ENCODE measurements at places on chromosomes 7 and 10.

GRCh38 chr10:125085258-125086054 lies 74.9 kb downstream of the CTBP2 start:
- peak; percentile 43 for DNase-seq

GRCh38 chr10:72030762-72031543 lies 57.4 kb downstream of the SPOCK2 start:
- no peak for DNase-seq

- DNase-seq: no peak
These were observed 170.2 kb upstream of the ZMIZ1 start for GRCh38 chr10:78898341-78899097.

DNA sequence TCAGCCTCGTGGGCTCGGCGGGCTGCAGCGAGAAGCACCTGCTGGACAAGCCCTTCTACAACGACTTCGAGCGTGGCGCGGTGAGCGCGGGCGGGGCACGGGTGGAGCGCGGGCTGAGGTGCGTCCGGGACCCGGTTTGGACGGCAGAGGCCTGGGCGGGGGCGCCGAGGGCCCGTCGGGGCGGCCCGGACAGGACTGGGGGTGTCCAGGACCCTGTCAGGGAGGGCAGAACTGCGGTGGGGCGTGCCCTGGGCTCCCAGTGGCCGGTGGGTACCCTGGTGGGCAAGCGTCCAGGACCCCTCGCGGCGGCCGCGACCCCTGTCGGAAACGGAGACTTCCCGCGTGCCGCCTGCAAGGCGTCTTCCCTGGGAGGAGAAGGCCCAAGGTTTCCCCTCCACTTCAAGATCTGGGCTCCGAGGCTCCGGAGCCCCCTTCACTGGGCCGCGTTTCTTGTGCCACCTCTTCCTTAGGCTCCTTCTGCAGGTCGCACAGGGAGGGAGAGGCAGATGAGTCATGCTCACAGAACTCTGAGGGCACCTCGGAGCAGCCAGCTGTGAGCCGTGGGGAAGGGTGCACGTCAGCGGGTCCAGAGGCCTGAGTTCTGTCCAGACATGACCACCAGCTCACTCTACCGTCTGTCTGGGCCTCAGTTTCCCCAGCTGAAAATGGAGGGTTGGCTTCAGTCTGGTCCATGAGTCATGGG lies 485 bp downstream of the ALOX5 start:
- DNase-seq: no peak

DNA sequence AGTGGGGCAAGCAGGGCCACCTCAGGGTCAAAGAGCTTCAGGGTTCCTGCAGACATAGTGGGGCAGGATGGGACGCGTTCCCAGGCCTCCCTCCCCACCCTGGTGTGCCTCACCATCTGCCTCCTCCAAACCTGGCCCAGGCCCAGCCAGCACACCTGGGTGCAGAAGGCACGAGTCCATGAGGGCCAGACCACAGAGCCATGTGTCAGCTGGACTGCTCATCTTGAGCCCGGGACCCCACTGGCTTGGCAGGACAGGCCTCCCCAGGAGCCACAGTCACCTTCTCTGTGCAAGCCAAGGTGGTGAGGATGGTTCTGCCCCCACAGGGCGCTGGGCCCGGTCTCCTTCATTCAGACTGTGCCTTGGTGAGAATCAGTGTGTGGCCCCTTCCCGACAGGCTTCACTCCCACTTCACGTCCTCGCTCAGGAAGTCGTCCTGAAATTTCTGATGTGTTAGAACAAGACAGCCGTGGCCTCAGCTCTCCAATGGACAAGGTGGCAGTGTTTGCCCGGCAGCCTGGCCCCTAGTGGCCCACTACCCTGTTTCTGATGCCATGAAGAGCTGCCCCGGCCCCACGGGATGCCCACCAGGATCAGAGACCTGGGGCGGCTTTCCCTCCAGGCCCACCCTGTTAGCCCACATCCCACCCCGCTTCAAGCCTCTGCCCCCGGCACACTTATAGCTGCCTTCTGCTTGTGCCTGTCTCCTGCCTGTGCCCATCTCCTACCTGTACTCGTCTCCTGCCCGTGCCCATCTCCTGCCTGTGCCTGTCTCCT lies 59.6 kb upstream of the EBF3 start:
- no peak for DNase-seq

GRCh38 chr10:86217371-86218080 lies 149.1 kb downstream of the GRID1 start:
- DNase-seq: no peak

GRCh38 chr7:108239501-108240225 lies 109.5 kb upstream of the LAMB4 start:
- no peak for DNase-seq

GRCh38 chr10:69352569-69353264 lies 64.0 kb downstream of the TACR2 start:
- peak; percentile 82 for DNase-seq

GRCh38 chr10:35998026-35998425 lies 355.9 kb upstream of the FZD8 start:
- DNase-seq: peak; percentile 52

- DNase-seq: no peak
These were observed 396.7 kb upstream of the SORCS1 start for GRCh38 chr10:107561136-107561650.

DNA sequence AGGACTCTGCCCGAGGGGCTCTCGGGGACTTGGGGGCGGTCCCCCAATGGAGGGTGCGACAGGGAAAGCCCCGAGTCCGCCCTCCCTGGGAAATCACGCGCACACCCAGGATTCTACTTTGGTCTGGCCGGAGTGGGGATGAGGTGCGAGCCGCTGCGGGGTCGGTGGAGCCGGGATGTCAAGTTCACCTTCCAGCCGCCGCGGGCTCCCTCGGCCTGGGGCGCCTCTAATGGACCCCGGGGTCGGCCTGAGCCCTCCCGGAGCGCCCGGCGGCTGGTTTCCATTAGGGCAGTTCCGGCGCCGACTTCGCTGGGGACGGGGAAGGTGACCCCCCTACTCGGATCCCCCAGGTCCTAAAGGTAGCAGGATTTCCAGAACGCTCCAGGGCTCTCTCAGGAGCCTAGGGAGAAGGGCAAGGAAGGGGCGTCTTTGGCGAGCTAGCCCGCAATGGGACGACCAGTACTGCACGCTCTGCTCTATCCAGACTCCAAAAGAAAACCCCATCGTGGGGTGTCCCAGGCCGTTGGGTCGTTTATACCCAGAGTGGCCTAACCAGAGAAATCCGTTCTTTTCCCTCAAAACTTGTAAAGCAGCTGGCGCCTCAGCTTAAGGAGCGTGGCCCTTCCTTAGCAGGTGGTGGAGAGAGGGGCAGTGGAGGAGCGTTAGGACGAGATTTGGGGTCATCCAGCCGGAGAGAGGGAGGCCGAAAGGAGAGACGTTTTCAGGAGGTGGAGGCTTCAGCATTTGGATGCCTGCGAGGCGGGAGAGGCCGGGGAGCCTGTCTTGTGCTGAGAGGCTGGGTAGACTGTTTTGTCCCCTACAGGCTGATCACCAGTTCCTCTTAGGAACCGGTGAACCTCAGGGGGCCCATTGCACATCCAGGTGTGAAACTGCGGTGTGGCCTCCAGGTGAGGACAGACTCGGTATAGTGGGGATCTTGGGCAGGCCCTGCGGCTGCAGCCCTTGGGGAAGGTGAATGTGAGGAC lies 860 bp upstream of the WDR86 start:
- DNase-seq: no peak

DNA sequence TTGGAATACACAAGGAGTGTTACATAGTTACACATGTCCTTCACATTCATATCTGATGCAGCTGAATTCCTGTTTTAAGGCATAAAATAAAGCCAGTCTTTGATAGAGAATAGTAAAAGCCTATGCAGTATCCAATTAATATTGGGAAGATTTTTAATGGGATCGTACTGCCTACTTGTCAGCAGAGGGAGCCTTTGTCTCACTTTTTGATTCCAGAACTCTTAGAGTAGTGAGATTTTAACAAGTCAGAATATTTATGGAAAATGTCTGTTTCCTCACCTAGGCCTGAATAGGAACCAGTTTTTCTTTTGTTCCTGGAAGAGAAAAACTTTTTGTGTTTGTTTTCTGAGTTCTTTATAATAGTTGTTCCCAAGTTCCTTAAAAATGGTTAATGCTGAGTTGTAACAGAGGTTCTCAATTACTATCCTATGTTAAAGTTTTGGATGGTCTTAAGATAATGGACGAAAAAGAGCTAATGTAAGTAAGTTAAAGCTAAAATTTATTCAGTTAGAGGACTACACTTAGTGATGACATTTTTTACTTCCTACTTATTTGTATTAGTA lies 114.0 kb downstream of the BBS9 start:
- peak; percentile 69 for DNase-seq

- DNase-seq: no peak
These were observed 15.6 kb downstream of the DPYSL4 start for GRCh38 chr10:132202070-132202970.

- DNase-seq: no peak
These were observed 194.0 kb downstream of the DOCK4 start for GRCh38 chr7:112012242-112012641.

- no peak for DNase-seq
These were observed 1.1 kb downstream of the ATG9B start for GRCh38 chr7:151023232-151023631.

- no peak for DNase-seq
These were observed 219.9 kb upstream of the KMT2E start for GRCh38 chr7:104794154-104794553.

GRCh38 chr10:567869-568268 lies 121.6 kb downstream of the DIP2C start:
- DNase-seq: no peak

DNA sequence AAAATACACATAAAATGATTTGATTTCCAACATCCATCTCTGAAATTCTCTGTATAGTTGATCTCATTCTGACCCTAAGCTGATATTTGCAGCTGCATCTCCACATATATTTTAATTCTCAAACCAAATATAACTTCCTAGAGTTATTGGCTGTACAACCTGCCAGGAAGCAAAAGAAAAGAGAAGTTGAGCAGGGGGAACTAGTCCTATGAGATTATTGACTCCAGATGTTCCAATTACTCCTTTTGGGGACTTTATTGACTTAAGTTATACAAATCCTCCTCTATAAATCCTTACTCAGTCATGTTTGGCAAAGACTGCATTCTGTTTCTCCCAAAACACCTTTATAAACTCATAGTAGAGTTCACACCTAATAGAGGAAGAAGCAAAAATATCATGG lies 599.4 kb upstream of the ANKRD30A start:
- no peak for DNase-seq

- no peak for DNase-seq
These were observed 2.3 kb downstream of the ZNF282 start for GRCh38 chr7:149197675-149198074.

- no peak for DNase-seq
These were observed 73.7 kb upstream of the ODAD2 start for GRCh38 chr10:28072573-28072972.

- no peak for DNase-seq
These were observed 39.6 kb upstream of the MYL10 start for GRCh38 chr7:101668726-101669125.

- no peak for DNase-seq
These were observed 143.4 kb downstream of the TPST1 start for GRCh38 chr7:66348531-66348930.

Data from GM03348 (cell line).